ENCODE measurements at places on chromosomes 4 and X.

DNA sequence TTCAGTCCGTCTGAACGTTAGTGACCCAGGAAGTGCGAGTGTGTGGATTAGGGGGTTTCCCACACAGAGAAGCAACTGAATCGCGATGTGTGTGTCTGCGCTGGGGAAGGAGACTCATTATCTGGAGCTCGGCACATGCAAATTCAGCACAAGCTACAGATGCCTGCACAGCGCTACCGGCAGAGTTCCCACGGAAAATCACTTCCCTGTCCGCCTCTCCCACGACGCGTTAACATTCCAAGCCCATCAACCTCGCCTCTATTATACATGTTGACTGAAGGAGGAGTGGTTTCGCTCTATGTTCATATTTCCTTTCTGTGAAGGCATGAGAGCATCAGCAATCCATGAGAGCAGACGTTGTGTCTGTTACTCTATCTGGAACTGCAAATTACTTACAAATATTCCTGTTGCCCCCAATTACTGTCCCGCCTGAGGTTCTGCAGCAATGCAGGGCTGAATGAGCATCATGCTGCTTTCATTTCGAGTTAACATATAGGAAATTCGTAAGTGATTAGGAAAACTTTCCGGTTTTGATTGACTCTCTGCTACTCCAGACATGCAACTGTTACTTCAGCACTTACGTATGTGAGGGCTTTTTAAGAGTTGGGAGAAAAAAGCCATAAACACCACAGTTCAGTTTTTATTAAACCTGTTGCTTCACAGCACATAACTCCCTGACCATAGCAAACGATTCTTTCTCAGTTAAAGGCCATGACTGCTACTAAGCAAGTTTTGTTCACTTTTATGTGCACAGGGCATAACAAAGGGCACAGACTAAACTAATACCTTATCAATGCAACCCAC is 15.0 kb upstream of the MTNR1A start:
- no peak for DNase-seq

DNA sequence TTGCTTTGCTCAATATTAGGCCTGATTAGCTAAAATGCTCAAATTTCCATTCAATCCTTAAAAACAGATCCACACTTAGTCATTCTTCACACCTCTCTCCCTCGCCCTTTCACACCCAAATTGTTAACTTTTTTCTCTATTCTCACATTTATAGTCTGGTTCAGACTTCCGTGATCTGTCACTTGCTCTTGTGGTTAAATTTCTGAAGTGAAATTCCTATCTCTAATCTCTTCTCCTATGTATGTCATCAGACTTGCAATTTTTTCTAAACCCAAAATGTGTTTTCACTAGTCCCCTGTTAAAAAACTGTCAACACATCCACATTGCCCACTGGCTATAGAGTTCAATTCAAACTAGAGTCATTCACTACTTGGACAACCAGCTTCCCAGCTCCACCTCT is 63.2 kb downstream of the SNCA start:
- no peak for DNase-seq

DNA sequence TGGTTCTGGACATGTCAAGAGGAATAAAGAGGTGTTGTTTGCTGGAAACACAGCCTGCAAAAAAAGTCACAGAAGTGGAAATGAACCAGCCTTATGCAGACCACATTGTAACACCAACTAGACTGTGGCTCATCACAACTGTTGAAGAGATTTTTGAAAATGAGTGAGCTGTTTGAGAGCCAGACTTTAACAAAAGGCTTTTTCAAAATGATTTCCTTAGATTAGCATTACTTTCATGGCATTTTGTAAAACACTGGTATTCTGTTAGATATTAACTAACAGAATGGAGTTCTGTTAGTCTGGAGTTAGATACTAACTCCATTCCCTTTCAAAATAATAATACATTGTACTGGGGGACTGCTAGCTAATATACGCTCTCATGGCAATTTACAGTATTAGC is 60.6 kb upstream of the GABRA2 start:
- DNase-seq, result no peak

DNA sequence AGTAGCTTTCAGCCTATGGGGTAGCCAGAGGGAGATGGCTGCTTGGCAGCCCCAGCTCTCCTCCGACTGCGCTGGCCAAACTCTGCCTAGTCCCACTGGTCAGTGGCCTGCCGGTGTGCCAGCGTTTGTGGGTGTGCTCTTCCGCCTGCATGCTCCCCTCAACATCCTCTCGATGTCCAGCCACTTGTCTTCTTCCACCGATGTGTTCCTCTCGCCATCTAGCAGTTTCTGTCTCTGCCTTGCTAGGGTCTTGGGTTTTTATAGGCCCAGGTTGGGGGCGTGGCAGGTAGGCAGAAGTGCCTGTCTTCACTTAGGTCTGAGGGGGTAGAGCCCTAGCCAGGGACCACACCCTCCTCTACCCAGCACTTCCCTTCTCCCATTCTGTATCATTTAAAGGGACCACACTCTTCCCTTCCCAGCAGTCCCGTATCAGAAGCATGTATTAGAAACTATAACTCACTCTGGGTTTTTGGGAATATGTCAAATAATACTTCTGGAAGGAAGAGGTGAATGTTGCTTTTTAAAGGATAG is 124.4 kb downstream of the KDM6A start:
- DNase-seq, result no peak

Data from SK-N-DZ (cell line).